ENCODE measurements at places on chromosomes 2 and 18. TPM values are rescaled to one million over a fixed set of nuclear protein-coding genes. Genes with fewer than 3 reads are reported as not detected.

GRCh38 chr2:170484552-170484951, 230.6 kb upstream of the SP5 start:
- DNase-seq: no peak

The MARCO gene
- not detected for total RNA-seq

DNA sequence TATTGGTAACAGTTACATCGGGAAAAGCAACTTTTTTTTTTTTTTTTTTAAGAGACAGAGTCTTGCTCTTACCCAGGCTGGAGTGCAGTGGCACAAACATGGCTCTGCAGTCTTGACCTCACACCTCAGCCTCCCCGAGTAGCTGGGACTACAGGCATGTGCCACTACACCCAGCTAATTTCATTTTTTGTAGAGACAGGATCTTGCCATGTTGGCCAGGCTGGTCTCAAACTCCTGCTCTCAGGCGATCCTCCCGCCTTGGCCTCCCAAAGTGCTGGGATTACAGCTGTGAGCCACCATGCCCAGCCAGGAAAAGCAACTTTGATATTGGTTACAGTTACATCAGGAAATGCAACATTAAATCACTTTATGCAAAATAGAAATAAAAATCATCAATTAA, 4.6 kb downstream of the ITGB1BP1 start:
- no peak for DNase-seq

GRCh38 chr2:208892203-208892602, 485.6 kb downstream of the PTH2R start:
- DNase-seq: no peak
